ENCODE measurements at places on chromosomes 6 and 20.

GRCh38 chr6:53615633-53616449, 49.7 kb downstream of the KLHL31 start:
- peak; percentile 37 for DNase-seq

DNA sequence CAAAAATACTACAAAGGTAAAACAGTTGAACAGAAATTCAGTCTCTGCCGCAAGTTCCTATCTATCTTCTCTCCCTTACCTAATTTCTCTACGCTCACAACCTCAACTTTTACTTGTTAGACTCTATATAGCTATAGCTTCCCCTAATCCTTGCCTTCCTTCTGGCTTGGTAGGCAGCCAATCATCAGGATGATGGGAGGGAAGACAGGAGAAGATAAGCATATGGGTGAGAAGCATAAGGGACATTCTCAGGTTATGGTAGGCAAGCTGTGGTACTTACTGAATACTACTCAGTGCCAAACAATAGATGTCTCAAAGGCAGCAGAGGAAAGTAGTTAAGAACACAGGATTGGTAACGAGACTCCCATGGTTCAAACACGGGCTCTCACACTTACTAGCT, 7.8 kb downstream of the CCNC start:
- peak; percentile 44 for DNase-seq

- DNase-seq, result no peak
These were observed 594.5 kb downstream of the RFPL4B start for GRCh38 chr6:112941613-112942012.

GRCh38 chr20:59640267-59640666, 35.9 kb downstream of the PHACTR3 start:
- DNase-seq, result no peak

DNA sequence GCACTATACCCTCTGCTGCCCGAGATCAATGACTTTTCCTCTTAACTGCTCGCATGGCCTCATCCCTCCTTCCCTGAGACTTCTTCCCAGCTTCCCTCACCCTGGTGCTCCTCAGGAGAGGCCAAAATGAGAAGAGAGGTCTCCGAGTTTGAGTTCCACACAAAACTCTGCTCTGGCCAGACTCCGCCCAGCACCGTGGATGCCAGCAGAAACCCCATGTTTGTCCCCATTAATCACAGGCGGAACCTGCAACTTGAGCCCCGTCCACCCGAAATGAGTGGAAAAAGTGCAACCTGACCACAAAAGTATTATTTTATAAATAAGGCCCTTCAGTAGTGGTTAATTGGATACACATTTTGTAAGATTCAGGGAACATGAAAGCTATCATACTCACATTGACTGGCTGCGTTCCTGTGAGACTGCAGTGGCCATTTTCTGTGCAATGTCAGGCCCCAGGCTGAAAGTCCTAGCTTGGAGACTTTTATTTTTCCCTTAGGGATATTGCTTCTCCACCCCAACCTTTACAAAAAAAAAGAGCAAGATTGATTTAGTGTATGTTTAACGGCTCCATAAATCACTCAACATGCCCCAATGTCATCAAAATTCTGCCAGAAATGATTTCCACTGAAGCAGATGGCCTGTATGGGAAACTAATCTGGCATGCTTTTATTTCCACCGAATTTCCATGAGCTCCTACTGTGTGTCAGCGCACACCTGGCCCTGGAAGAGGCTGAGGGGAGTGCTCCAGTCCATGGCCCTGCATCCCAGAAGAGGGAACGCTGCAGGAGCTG, 134.6 kb downstream of the BMP7 start:
- DNase-seq, result no peak

GRCh38 chr6:16388488-16388887, 150.1 kb downstream of the GMPR start:
- no peak for DNase-seq

- DNase-seq, result no peak
These were observed 98.6 kb downstream of the RFX6 start for GRCh38 chr6:116975600-116975999.

DNA sequence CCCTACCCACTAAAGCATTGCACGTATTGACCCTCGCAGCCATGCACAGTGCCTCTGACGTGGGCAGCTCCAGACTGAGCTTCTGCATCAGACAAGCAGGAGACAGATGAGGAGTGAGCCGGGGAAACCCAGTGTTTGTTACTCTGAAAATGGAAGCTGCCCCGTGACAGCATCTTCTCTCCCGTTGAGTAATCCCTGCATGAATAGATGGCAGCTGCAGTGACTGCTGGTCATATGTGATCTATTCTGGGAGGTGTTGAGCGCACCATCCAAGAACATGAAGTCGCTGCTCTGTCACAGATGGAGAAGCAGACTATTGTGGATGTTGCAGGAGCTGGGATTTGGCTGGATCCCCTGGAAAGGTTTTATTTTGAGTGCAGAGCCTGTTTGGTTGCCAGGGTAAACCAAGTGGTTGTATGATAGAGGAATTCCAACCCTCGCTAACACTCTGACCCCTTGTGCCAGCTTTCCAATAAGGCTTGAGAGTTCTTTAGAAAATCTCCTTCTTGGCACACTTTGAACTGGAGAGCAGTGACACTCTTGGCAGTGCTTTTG, 242.2 kb downstream of the NRN1 start:
- DNase-seq, result no peak

DNA sequence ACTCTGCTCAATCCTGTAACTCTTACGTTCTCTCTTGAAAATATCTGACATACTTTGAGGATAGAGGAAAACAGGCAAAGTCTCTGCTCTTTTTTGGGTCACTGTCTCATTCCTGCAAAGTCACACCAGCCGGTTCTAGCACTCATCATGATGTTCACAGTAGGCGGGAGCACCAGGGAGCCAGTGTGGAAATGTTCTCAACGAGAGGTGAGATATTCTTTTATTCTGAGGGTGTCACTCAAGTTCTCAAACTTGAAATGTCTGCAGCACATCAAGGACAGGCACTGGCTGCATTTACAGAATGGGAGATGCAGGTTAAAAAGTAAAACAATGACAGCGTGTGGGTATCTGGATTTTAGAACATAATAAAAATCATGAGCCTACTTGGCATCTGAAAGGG, 714.7 kb downstream of the QKI start:
- no peak for DNase-seq

DNA sequence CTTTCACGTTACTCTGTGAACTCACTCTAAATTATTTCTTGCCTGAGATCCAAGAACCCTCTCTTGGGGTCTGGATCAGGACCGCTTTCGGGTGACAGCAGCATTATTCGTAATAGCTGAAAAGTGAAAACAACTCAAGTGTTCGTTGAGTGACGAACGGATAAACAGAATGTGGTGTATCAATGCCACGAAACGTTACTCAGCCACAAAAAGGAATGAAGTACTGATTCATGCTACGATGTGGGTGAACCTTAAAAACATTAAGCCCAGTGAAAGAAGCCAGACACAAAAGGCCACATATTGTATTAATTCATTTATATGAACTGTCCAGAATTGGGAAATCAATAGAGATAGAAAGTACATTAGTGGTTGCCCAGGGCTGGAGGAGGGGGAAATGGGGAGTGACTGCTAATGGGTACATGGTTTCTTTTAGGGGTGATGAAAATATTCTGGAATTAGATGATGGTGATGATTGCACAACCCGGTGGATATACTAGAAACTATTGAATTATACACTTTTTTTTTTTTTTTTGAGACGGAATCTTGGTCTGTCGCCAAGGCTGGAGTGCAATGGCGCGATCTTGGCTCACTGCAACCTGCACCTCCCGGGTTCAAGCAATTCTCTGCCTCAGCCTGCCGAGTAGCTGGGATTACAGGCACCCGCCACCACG, 8.4 kb downstream of the PTGIS start:
- DNase-seq, result no peak

DNA sequence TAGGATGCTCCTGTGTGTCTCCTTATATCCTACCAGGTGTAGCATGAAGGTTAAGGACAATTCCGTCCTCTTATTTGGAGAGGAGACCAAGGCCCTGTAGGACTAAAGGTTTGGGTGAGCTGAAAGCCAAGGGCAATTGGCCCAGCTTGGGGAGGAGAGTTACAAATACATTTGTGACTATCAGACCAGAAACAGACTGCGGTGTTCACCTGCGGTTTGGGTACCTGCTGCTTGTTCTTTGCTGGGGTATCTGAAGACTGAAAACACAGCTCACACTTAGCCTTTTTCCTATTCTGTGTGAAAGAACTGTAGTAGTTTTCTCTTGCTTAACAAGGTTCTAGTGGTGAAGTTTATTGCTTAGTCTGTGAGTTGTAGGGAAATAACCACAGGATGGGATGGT, 55.0 kb downstream of the ESR1 start:
- DNase-seq, result no peak

DNA sequence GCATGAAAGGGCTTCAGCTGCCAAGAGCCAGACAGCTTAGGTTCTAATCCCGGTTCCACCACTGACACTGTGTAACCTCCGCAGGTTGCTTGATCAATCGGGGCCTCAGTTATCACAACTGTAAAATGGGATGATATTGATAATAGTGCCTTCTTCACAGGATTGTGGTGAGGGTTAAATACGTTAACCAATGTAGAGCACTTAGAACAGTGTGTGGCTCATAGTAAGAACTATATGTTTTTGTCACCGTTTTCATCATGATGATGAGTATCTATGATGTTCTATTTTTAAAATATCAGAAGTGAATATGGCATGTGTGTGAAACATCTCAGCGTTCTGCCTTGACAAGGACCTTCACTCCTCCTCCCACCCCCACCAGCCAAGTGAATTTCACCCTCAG, 10.3 kb upstream of the MAPK13 start:
- no peak for DNase-seq

GRCh38 chr20:63538204-63539091, 1.3 kb upstream of the PTK6 start:
- no peak for DNase-seq

DNA sequence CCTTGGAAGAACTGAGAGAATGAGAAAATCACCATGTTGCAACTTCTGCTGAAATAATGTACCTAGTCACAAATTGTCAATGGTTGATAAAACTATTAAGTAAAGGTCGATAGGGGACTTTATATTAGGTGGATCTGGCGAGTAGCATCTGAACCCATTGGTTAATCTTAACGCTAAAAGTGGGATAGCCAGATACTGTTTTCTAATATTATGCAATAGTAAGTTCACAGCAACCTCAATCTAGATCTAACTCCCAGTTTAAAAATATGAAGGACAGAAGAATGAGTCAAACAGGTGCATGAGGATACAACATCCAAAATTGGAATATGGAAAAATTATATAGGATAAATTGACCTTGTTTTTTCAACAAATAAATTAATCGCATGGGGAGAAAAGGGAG, 18.8 kb downstream of the PSMF1 start:
- no peak for DNase-seq

GRCh38 chr6:44264154-44265006, 971 bp downstream of the NFKBIE start:
- DNase-seq, result no peak

- DNase-seq, result no peak
These were observed at the start of gene DLGAP4 for GRCh38 chr20:36305602-36306551. Gene DLGAP4, plus strand, starts transcription at chr20:36306339. Its CDS starts 125,379 bp downstream, at chr20:36431718.

GRCh38 chr6:136051140-136051775, 198.9 kb downstream of the MTFR2 start:
- no peak for DNase-seq

GRCh38 chr6:71345476-71346333, 57.1 kb downstream of the OGFRL1 start:
- DNase-seq, result no peak

DNA sequence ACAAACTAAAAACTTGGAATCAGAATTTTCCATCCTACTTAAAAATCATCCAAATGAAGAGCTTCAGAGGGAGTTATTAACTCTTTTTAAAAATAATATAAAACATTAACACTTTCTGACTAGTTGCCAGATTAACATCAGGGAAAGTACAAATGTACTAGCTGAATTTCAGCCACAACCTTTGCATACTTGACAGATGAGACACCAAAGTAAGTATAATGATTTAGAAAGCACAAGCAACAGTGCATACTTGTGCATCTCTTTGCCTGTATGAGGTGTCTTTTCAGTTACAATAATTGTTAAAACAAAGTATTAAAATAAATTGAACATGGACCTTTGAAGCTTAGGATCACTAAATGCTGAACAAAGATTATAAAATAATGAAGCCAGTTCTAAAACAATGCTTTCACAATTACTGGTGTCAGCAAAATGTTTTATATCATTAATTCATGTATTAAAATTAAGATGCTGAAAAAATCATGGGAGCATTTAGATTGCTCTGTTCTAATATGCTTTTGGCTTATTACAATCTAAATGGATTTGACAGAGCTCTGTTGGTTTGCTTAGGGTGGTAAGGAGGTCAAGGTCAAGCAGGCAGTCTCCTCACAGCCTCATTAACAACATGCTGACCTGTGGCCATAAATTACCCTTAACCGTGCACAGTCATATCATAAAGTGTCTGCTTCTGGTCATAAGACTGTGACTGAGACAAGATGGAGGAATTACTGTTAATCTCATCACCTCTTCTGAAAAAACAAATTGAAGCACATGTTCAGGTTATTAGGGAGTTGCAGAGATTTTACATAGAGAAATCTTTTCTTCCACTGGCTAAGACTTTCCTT, 15.1 kb downstream of the RNF217 start:
- no peak for DNase-seq

- DNase-seq, result no peak
These were observed 5.4 kb downstream of the TRIM26 start for GRCh38 chr6:30207619-30208295.

DNA sequence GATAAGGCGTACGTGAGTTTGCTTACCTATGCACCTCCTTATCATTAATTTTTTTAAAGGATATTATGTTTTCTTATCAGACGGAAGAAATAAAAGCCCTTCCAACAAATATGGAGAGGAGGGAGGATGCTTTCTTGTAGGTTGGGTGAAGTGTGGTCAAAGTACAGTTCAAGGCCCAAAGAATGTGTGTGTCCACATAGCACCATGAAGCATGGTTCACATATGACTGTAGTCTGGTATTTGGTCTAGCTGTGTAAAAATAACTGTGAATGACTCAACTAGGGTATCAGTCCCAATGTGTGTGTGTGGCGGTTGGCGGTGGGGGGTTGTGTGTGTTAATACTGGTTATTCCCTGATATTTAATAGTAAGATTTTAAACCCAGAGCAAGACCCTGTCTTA, 212.7 kb downstream of the TMEM242 start:
- DNase-seq, result no peak

- DNase-seq, result no peak
These were observed 113.3 kb downstream of the CRYBG1 start for GRCh38 chr6:106473812-106474211.

GRCh38 chr6:158255275-158255988, 56.8 kb upstream of the TULP4 start:
- DNase-seq, result no peak

GRCh38 chr6:27544612-27545260, 71.8 kb upstream of the ZNF184 start:
- DNase-seq, result peak; percentile 42

DNA sequence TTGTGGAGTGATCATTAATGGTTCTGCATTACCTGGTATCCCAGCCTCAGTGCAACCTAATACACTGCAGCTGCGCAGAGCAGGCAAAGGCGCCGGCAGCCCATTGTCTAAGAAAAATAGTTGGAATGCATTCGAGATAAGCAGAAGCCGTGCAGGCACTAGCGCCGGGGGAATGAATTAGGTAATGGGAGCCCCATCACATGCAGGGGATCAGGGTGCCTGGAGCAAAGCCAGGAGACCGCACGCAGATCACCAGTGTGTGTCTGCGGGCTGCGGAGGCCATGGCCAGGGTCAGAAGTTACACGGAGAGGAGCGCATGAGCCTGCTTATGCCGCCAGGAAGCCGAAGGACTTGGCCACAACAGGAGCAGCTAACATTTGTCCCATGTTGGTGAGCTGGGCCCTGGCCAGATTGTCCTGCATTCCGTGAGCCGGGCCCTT, 156.8 kb downstream of the DLL1 start:
- no peak for DNase-seq

GRCh38 chr6:152378169-152378568, 259.0 kb downstream of the SYNE1 start:
- DNase-seq, result no peak
